ENCODE measurements at places on chromosomes 13 and 19.

GRCh38 chr13:32036126-32036695 is 4.6 kb downstream of the FRY start:
- peak; percentile 73 for DNase-seq

- DNase-seq, result no peak
These were observed 3.0 kb downstream of the KLK5 start for GRCh38 chr19:50949861-50950260.

- peak; percentile 16 for DNase-seq
These were observed 14.6 kb downstream of the PDS5B start for GRCh38 chr13:32600890-32601289.

GRCh38 chr19:29366757-29367156 is 153.8 kb upstream of the UQCRFS1 start:
- DNase-seq, result no peak

DNA sequence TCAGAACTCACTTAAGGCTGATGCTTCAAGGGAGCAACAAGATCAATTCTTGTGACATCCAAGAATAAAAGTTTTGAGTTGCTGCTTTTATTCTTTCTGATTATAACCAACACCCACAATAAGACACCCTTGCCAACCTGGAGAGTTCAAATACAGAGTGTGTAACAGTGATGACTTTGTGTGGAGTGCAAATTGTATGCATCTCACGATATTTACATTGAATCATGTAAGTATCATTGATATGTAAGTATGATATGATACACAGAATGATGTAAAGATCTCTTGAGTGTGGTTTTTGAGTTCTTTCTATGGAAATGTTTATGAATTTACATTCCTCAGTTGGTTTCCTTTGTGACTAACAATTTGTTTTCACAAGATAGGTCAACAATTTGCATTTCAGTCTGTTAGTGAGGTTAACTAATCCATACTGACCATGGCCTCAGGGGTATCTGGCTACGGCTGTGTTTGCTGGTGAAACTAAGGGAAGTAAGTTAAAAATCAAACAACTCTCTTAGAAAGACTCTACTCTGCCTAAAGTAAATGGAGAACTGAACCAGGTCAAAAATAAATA is 12.4 kb downstream of the LHFPL6 start:
- DNase-seq, result no peak

DNA sequence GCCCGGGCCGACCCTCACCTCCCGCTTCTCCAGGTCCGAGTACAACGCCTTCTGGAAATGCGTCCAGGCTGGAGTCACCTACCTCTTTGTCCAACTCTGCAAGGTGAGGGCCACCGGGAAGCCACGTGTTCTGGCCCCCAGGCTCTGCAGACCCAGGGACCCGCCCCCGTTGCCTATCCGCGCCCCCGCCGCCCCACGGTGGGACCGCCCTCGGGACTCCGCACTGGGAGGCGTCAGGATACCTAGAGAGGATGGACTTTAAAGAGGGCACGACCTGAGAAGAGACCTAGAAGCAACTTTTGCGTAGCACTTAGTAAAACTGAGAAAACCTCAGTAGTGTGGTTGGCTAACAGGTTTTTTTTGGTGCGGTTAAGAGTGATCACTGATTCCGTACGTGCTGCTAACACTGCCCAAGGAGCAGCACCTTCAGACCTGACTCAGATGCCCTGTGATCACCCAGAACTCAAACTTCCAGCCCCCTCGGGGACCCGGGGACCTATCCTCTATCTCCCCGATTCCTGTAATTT is 492 bp downstream of the TMEM147 start:
- DNase-seq, result peak; percentile 29

- peak; percentile 98 for DNase-seq
These were observed 2.4 kb downstream of the GADD45B start for GRCh38 chr19:2478278-2478755.

GRCh38 chr19:30393046-30393445 is 20.9 kb downstream of the ZNF536 start:
- DNase-seq, result peak; percentile 69

GRCh38 chr19:5153601-5154128 is 184.8 kb downstream of the KDM4B start:
- DNase-seq, result no peak

DNA sequence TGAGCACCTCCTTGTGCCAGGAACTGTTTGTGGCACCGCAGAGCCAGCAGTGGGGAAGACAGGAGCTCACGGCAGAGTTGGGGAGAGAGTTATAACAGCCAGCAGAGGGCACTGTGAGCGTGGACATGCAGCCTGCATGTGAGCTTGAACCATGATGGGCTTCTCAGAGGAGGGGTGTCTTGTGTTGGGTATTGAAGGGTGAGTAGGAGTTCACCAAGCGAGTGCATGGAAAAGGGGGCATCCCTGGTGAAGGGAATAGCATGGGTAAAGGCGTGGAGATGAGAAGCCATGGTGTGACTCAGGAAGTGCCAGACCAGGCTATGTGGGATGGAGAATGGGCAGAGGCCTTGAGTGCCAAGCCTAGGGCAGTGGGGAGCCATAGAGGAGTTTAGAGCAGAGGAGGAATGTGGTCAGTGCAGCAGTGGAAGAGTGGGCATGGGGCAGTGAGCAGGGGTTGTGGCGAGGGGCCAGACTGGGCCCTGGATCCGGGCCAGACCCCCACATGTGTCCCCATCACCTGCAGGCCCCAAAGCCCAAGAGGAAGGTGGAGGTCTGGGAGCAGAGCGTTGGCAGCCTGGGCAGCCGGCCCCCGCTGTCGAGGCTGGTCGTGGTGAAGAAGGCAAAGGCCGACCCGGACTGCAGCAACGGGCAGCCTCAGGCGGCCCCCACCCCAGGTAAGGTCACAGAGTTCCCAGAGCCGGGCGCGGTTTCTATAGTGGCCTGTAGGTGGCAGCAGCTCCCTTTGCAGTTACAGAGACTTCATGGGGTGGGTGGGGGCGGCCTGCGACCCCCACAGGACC is 11.8 kb upstream of the SHD start:
- DNase-seq, result peak; percentile 43

- DNase-seq, result no peak
These were observed 379.6 kb downstream of the TSHZ3 start for GRCh38 chr19:30969591-30969990.

GRCh38 chr19:3771000-3771905 is 775 bp downstream of the RAX2 start:
- DNase-seq, result no peak

DNA sequence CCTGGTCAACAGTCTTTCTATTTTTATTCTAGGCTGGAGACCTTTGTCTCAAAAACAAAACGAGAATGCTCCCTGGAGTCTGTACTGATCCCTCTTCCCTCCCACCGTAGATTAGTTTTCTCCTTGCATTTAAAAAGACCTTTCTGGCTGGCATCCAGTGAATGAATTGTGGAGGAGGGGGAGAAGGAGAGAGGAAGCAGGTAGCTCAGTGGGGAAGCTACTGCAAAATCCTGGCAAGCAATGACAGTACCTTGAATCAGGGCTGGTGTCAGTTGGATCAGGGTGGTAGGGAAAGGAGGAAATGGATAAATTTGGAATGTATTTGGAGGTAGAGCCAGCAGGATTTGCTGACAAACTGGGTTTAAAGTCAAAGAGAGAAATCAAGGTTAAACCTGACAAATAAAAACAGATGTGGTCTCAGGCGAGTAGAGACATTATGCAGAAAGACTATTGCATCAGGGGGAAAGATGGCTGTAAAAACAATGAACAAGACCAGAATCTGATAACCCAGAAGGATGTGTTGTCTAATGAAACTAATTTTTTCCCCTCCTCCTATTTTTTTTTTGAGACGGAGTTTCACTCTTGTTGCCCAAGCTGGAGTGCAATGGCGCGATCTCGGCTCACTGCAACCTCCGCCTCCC is 3.5 kb upstream of the CYP2S1 start:
- no peak for DNase-seq

- DNase-seq, result no peak
These were observed 4.5 kb downstream of the RELB start for GRCh38 chr19:45005787-45006186.

- DNase-seq, result no peak
These were observed 13.6 kb upstream of the KPNA3 start for GRCh38 chr13:49806126-49806536.

GRCh38 chr19:56683116-56683515 is 11.6 kb upstream of the ZNF835 start:
- DNase-seq, result no peak

- peak; percentile 89 for DNase-seq
These were observed at the start of gene CD320 for GRCh38 chr19:8307965-8308866. Gene CD320, minus strand, starts transcription at chr19:8308358. Its CDS starts 68 bp downstream, at chr19:8308290.

DNA sequence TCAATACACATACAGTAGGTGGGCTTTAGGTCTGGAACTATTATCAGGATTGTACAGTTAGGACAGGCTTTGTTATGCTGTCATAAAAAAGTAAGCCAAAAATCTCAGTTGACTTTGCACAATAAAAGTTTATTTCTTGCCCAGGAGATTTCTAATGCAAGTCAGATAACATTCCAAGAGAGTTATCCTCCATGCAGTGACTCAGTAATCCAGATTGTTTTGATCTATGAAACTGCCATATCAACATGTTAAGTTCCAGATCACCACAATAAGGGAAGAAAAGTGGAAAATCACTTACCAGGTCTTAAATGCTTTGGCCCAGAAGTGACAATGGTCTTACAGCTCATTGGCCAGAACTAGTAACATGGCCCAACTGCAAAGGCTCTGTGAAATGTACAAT is 636.2 kb upstream of the KLF12 start:
- DNase-seq, result no peak

DNA sequence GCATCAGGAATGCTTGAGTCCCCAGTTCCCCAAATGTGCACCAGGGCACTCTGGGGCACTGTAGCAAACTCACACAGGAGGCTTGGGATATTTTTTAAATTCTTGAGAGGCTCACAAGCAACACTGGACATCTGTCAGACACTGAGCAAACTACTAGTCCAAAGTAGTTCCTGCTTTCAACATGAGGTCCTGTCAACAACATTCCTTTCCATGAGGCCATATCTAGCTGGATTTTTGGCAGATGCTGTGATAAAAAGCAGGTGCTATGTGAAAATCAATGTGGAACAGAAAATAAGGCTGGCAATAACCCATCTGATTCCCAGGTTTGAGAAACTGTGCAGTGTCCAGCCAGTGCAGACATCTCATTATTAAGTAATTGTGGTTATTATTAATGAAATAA is 50.5 kb downstream of the STARD13 start:
- DNase-seq, result no peak

DNA sequence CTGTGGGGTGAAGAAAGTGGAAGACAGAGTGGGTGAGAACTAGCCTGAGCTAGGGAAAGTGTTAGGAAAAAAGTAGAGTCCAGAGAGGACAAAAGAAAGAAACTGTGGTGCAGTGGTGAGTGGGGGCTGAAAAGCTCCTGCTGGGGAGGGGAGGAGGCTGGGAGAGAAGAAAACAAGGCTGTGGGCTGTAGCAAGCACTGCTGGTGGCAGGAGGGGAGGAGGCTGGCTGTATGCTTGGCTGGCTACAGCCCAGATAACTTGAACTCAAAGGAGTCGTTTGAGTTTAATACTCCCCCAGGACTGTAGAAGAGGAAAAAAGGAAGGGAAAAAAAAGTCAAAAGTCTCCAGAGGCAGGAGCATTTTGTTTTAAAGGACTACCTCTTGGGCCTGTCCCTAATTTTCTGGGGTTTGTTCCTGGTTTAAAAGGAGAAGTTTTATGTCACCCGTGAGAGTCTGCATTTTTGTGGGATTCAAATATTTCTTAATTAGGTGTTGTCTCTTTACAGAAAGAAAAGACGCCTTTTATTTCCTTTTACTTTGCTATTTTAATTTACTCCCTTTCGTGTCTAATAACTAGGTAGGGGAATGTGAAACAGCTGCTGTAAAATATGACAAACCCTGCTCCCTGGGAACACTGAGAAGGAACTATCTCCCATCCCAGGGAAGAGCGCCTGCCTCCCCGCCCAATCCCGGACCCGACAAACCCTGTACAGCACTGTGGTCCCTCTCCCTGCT is 21.7 kb downstream of the ZIC5 start:
- DNase-seq, result no peak

DNA sequence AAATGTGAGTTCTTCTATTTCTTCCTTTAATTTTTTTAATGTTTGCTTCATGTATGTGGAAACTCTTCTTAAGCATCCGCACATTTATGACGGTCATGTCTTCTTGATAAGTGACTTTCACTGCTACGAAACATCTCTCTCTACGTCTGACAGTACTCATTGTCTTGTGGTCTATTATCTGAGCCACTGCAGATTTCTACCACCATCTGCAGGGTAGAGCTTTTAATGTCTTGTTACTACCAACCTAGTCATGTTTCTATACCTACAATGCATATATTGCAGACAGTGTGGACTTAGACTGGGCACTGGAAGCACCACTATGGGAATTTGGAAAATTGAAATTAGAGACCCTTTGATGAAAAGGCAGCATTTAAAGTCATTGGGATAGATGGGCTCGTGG is 75.4 kb upstream of the ARHGEF7 start:
- peak; percentile 23 for DNase-seq

- no peak for DNase-seq
These were observed 38.3 kb downstream of the SOX1 start for GRCh38 chr13:112105244-112105681.

DNA sequence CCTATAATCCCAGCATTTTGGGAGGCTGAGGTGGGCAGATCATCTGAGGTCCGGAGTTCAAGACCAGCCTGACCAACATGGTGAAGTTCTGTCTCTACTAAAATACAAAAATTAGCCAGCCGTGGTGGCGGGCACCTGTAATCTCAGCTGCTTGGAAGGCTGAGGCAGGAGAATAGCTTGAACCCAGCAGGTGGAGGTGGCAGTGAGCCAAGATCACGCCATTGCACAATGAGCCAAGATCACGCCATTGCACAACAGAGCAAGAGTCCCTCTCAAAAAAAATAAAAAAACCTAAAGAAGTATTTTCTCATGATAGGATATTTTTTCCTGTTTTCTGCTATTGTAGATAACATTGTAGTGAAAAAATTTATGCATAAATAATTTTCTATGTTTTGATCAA is 13.3 kb downstream of the IFT88 start:
- DNase-seq, result no peak

- no peak for DNase-seq
These were observed 16.7 kb downstream of the FAM216B start for GRCh38 chr13:42798118-42798517.

- peak; percentile 58 for DNase-seq
These were observed 31.5 kb upstream of the ZNF766 start for GRCh38 chr19:52237771-52238400.

DNA sequence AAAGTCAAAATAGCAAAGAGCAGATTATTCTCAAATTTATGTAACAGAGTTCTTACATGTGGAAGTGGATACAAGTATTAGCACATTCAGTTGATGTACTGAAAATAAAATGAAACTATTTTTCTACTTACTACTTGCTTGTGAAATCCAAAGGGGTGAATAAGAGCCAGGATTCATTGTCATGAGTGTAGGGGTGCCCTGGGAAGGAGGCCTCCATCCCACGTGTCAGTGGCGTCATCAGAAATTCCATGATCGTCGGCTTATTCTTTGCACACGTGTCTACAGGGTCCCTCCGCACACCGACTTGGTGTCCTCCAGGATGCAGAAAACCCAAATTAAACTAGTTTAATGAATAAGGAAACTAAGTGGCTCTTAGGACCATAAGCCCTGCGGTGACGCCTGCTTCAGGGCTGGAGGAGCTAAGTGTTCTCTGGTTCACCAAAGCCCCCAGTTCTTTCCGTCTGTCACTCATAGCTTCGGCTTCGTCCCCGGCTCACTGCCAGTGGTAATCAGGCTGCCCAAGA is 55.5 kb downstream of the IRS2 start:
- DNase-seq, result no peak

Measured in MV-4-11 (cell line).